ENCODE measurements at places on chromosomes 13 and 19.

- no peak for DNase-seq
Measured at GRCh38 chr19:48654299-48655059, 8.5 kb upstream of the CA11 start.

GRCh38 chr13:37211487-37211886 lies 106.0 kb upstream of the CSNK1A1L start:
- no peak for DNase-seq

GRCh38 chr13:49625392-49626079 lies 2.8 kb upstream of the ARL11 start:
- DNase-seq: no peak

DNA sequence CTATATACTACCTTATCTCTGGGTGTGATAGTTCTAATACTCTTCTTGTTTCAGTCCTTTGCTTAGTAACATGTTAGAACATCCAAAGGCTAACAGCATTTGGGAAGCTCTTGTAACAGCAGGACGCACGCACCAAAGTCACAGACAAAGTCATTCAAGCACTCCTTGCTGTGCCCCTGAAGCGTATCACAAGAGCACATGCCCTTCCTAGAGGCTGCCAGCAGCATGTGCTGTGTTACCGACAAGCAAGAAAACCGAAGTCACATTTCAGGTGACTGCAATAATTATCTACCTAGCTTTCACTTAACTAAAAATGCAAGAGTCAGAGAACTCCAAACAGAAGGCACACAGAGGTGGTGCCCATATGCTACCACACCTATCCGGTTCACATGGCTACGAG lies 194.1 kb downstream of the KLF12 start:
- no peak for DNase-seq

- DNase-seq: no peak
Measured at GRCh38 chr19:18717601-18718000, 34.1 kb downstream of the CRTC1 start.

All from NCI-H226 (cell line).